MG63 (cell line): ENCODE measurements at places on chromosomes 16 and 17. TPM values are rescaled to one million over a fixed set of nuclear protein-coding genes. Genes with fewer than 3 reads are reported as not detected.

Gene MEOX1
- total RNA-seq, result 1.1 TPM in 1 of 2 replicates, not detected in the other

GRCh38 chr16:80583466-80583865, 42.7 kb downstream of the DYNLRB2 start:
- peak; percentile 45 for DNase-seq

Gene ITGB3
- total RNA-seq, result 12.1 and 13.6 TPM in 2 replicates

GRCh38 chr17:5809056-5809455, 224.7 kb upstream of the NLRP1 start:
- DNase-seq, result no peak

Gene FAM117A
- 1.4 and 2.7 TPM in 2 replicates for total RNA-seq

DNA sequence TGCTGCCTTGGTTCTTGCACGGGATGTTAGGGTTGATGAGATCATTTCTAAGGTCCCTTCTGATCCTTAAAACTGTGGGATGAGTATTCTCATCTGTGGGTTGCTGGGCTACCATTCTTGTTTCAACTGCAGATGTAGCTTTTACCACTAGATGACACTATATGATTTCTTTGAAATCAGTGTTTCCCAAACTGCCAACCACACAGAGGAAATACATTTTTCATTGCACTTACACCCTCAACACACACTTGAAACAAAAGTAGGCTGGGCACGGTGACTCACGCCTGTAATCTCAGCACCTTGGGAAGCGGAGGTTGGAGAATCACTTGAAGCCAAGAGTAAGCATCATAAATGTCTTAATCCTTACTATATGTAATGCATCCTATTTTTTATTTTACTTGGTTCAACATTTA, 15.3 kb downstream of the LCMT1 start:
- DNase-seq, result peak; percentile 86

GRCh38 chr16:28863929-28864793, 518 bp downstream of the SH2B1 start:
- DNase-seq, result peak; percentile 62

DNA sequence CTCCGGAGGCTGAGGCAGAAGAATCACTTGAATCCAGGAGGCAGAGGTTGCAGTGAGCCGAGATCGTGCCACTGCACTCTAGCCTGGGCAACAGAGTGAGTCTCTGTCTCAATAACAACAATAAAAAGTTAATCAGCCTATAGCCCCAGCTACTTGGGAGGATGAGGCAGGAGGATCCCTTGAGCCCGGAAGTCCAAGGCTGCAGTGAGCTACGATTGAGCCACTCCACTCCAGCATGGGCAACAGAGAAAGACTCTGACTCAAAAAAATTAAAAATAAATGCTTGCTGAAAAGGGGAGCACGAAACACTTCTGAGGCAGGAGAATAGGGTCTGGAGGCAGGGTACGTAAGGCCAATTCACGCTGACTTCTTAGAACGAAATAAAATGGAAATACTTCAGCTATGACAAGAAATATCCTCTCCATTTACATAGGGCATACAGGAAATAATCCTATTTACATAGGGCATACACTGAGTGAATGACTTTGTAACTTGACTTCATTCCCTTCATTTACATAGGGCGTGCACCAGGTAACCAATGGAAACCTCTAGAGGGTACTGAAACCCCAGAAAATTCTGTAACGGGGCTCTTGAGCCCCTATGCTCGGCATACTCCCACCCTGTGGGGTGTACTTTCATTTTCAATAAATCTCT, 3.2 kb upstream of the PRPSAP1 start:
- DNase-seq, result no peak

Gene SEC14L5
- total RNA-seq, result not detected in 2 replicates

DNA sequence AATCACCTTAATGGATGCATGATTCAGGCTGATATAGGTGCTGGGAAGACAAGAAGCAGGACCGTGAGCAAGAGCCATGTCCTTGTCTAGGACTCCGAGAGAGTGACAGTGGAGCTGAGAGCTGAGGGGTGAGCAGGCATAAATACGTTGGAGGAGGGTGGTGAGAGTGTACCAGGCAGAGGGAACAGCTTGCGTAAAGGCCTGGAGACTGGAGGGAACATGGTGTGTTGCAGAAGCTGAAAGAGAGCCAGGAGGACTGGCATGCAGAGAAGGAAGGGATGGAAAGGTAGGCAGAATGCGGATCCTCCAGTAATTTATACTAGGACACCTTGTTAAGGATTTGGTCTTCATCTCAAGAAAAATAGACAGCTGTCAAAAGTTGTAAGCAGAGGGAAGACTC, 653.2 kb downstream of the HS3ST4 start:
- DNase-seq, result no peak

GRCh38 chr17:82349287-82349701, 9.8 kb upstream of the TEX19 start:
- no peak for DNase-seq

Gene NHLRC4
- total RNA-seq, result not detected in 2 replicates

- DNase-seq, result no peak
Observed at GRCh38 chr17:34723875-34724274, 144.5 kb downstream of the TMEM132E start.

DNA sequence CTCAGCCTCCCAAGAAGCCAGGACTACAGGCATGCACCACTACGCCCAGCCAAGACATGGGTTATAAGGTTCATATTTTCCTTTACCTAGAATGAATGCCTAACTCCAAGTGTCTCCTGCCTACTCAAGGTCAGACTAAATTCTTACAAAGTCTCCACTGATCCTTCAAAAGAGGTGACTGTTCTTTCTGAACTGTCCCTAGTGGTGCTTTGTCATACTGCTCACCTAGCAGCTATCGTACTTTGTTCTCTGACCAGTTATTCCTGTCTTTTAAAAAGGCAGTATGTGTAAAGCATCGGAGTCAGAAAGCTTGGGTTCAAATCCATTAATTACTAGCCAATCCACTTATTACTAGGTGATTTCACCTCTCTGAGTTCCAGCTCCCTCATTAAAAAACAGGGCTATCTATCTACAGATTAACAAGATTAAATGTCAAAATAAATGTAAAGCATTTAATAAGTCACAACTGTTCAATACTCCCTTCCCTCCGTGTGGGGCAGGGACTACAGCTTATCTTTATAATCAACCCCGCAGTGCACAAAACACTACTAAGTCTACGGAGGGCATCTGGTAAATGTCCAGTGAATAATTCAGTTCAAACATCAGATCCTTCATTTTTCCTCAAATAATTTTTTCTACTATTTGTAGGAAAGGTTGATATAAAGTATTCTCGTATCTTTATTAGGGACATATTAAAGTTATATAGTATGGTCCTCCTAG, 20.0 kb upstream of the ITGA2B start:
- DNase-seq, result no peak

Gene TNS4
- not detected in 2 replicates for total RNA-seq

DNA sequence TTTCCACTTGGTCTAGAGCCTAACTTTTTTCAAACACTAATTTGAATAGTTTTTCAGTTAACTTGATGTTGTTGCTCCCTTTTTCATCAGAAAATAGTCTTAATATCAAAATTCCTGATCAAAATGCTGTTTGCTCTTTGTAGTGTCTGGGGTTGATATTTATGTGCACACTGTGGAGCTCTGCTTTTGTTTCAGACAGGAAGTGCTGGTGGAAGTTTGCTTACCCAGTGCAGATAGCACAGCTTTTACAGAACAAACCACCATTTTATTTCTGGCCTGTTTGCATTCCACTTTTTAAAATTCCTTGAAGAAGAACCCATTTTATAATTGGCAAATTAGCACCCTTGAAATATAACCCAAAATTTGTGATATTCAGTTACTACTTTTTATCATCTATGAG, 125.4 kb downstream of the MRTFB start:
- no peak for DNase-seq

Gene KRTAP9-4
- not detected in 2 replicates for total RNA-seq

DNA sequence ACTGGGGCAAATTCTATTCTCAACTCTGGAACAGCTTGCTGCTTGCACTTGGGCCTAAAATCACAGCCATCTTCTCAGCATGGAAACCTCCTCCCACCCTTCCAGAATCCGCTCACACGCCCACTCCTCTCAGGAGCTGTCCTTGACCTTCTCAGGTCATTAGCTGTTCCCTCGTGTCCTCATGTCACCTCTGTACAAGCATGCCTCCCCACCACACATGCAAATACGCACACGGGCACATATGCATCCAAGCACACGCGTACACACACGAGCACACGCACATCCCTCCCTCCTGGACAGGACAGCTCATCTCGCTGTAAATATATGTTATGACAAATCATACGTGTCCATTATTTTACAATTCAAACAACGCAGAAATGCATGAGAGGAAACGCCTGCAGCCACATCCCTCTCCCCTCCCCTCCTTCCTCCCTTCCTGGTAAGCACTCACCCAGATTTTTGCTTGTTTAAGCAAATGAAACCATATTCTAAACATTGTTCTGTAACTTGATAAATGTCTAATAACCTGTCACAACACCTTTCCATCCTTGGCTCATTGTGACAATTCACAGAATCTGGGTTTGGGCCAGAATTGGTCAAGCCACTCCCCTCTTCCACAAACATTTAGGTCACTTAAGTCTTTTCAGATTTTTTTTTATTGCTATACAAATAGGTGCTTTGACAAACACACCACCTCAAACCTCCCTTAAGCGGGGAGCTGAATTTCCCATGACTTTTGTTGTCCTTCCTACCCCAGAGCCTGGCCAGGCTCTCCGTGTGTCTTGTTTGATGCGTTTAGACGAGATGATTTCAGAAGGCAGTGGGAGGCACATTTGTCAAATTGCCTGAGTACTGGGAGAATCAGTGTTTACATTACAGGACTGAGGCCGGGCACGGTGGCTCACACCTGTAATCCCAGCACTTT, 41.7 kb downstream of the DNAH17 start:
- DNase-seq, result no peak

Gene CIITA
- total RNA-seq, result not detected in 2 replicates

- peak; percentile 90 for DNase-seq
Observed at GRCh38 chr16:65658349-65658748, 536.5 kb upstream of the CDH11 start.

- DNase-seq, result no peak
Observed at GRCh38 chr17:81539571-81539900, 11.4 kb downstream of the FSCN2 start.

GRCh38 chr16:48161906-48162305, 6.1 kb upstream of the ABCC12 start:
- no peak for DNase-seq

Gene TEKT1
- not detected in 2 replicates for total RNA-seq

DNA sequence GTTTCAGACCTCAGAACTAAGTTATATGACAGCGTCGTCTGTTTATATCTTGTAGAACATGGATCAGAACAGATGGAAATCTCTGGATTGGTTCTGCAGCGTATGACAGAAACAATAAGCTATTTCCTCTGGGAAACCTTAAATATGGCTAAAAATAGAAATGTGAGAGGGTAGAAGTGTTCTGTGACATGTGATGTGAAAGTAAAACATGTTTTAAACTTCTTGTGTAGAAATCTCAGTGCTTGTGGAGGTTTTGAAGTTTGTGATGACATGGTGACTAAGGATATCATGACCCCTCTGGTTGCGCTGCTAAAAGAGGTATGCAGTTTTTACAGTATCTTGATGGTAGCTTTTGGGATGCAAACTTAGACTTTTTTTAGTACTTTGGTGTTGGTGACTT, 2.8 kb downstream of the HEATR3 start:
- DNase-seq, result no peak

Gene TEFM
- total RNA-seq, result 18.7 and 38.6 TPM in 2 replicates

Gene LPO
- not detected in 2 replicates for total RNA-seq

Gene HOXB9
- 7.3 and 21.0 TPM in 2 replicates for total RNA-seq

- no peak for DNase-seq
Observed at GRCh38 chr16:1088295-1089170, 7.5 kb downstream of the C1QTNF8 start.

DNA sequence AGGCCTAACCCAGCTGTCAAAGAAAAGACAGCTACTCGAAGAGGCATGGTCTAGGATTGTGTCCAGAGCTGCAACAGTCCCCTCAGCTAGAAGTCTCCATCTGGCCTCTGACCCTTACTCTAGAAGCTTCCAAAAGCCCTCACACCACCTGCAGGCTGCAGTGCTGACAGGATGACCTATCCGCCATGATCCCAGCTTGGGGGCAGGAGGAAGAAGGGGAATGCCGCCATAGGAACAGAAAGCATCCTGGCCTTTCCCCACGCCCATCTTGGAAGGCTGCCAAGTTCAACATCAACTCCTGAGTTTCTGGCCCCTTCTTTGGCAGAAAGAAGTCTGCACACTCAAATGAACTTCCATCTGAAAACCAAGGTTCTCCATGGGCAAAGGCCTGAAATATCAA, 3.1 kb upstream of the KRT36 start:
- DNase-seq, result peak; percentile 41

DNA sequence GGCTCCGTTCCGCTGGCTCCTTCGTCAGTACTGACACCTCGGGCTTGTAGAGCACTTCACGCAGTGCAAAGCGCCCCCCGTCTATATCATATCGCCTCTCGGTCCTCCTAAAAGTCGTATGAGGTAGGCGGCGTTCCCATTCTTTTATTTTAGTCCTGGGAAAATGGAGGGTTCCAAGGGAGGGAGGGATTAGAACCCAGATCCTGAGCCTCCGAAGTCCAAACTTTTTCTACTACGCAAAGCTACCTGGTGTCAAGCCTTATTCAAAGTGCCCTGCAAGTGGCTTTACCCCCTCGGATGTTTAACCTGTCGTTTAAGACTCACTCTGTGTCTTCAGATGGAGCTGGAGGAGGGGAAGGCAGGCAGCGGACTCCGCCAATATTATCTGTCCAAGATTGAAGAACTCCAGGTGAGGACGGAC, 348 bp upstream of the FTSJ3 start:
- no peak for DNase-seq

- DNase-seq, result no peak
Observed at GRCh38 chr16:50234771-50235556, 31.4 kb upstream of the ADCY7 start.

DNA sequence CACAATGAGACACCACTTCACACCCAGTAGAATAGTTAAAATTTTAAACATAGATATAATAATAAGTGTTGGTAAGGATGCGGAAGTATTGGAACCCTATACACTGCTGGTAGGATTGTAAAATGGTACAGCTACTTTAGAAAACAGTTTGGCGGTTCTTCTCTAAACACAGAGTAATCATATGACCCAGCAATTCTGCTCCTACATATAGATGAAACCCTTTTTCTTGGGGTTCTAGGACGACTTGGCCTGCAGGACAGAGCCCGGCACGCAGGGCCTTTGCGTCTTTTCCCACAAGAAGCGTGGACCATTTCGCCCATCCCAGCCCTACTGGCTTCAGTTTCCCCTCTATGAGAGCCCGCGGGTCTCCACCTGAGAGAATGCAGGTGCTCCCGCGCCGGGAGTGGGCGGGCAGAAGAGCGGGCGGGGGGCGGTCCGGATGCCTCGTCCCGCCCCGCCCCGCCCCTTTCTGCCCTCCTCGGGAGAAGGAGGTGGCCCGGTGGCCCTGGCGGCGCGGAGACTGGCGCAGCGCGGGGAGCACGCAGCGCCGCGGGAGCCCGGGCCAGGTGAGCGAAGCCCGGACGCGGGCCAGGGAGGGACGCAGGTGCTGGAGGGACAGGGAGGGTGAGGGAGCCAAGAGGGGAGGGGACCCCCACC, at the start of gene SDR42E2:
SDR42E2 (plus strand) TSS at position 508 of the 657 bp plus-strand sequence. CDS start 3,077 bp downstream, outside the sequence.
- DNase-seq, result no peak

- DNase-seq, result no peak
Observed at GRCh38 chr16:84597931-84598351, 19.9 kb downstream of the COTL1 start.
